NCI-H1694 (cell line): ENCODE measurements at places on chromosomes 12 and 14.

- no peak for DNase-seq
These were observed 123.8 kb downstream of the ZFP36L1 start for GRCh38 chr14:68669111-68669511.

GRCh38 chr12:103282124-103282523 is 213.6 kb downstream of the C12orf42 start:
- no peak for DNase-seq

- no peak for DNase-seq
These were observed 35.7 kb downstream of the KIF26A start for GRCh38 chr14:104174051-104174450.

DNA sequence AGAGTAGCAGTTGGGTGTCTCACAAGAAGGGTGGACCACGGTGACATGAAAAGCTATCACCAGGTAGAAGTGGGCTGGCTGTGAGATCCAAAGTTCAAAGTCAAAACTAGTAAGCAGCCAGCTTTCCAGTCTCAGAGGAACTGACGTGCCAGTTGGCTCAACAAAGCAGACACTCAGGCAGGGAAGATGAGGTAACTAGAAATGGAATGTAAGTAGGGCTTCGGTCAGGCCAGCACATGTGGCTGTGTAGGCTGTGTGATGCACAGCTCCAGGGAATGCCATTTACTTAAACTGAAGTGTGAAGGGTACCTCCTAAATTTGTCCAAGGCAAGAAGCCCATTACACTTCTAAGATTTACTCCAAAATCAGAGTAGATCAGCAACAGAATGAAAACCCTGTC is 43.6 kb downstream of the PTPRR start:
- no peak for DNase-seq

DNA sequence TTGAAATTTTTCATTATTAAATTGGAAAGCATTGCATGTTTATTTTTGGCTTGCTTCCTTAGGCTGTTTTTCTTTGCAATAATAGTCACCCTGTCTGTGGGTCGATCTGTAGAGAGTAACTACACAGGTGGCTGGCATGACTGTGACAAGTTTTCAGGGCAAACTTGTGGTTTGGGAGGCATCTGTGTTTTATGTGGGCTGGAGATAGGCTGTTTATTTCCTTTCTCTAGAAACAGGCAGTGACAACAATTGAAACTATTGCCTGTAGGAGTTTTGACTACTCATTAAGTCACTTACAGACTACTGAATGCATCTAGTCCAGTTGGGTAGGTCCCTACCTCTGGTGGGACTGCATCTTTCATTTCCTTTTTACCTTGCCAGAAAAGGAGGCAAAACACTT is 155.6 kb downstream of the DYRK2 start:
- DNase-seq = no peak

DNA sequence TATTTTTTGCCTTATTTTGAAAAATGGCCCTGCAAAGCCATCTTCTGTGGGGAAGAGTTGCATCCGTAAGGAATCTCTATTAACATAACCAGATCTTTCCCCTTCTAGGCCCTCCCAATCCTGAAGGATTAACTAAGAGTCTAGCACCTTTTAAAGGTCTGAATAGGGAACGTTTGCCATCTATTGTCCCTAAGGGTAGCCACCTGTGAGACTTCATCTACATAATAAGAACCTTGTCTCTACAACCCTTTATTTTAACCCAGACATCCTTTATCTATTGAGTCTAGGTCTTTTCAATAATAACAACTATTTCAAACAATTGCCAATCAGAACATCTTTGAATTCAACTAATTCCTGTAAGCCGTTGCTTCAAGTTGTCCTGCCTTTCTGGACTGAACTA is 4.4 kb downstream of the EDDM3B start:
- DNase-seq = no peak

DNA sequence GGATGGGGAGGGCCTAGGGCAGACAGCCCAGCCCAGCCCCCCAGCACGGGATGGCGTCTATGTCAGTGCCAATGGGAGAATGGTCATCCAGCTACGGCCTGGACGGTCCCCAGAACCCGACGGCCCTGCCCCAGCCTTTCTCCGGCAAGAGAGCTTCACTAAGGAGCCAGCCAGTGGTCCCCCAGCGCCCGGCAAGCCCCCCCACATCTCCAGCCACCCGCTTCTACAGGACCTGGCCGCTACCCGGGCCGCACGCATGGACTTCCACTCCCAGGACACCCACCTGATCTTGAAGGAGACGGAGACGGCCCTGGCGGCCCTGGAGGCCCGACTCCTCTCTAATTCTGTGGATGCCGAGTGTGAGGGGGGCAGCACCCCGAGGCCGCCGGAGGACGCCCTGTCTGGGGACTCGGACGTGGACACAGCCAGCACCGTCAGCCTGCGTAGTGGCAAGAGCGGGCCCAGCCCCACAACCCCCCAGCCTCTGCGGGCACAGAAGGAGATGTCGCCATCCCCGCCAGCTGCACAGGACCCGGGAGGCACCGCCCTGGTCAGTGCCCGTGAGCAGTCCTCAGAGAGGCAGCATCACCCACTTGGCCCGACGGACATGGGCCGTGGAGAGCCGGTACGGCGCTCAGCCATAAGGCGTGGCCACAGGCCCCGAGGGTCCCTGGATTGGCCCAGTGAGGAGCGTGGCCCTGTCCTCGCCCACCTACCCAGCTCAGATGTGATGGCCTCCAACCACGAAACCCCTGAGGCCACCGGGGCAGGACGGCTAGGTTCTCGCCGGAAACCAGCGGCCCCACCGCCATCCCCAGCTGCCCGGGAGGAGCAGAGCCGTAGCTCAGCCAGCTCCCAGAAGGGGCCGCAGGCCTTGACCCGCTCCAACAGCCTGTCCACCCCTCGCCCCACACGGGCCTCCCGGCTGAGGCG is 21.9 kb downstream of the CEP170B start:
- DNase-seq = no peak

GRCh38 chr12:129226851-129227250 is 373.6 kb downstream of the GLT1D1 start:
- DNase-seq = no peak

DNA sequence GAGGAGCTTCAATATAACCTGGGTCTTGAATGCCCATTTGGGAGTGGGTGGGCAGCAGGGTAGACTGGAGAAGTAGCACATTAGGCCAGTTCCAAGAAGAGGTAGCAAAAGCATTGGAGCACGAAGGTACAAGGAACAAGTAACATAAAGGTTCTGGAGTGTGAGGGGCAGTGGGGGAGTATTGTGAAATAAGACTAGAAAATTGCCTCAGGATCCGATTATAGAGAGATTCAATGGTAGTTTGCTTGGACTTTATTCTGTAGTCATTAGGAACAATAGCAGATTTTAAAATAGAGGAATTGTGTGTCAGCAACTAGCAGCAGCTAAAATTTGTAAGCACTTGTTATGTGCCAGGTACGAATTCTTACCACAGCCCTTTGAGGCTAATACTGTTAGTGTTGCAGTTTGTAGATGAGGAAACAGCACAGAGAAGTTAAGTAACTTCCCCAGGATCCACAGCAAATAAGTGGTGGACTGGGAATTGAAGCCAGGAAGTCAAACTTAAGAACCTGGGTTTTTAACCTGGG is 61.8 kb downstream of the PPFIBP1 start:
- DNase-seq = no peak

DNA sequence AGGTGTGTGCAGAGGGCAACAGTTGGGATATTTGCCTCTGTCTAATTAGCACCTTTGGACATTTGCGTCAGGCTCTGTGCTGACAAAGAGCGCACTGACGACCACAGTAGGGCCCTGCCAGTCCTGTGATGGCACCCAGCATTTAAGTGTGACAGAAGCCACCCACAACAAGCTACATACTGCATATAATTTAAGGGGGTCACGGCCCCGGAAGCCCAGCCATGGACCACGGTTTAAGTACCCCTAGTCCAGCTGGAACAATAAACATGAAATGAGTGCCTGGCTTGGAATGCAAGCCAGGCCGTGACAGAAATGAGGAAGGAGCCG is 16.8 kb upstream of the DYNC1H1 start:
- no peak for DNase-seq
